ENCODE measurements at places on chromosomes 16 and 17.

DNA sequence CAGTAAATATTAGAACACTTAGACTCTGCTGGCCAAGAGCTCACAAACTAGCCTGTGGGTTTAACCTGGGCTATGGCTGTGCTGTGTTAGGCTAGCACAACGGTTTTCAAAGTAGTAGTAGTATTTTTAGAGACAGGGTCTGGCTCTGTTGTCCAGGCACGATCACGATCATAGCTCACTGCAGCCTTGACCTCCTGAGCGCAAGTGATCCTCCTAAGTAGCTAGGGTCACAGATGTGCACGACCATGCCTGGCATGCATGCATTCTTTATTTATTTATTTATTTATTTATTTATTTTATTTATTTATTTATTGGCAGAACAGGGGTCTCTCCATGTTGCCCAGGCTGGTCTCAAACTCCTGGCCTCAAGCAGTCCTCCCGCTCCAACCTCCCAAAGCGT lies 10.3 kb downstream of the MRPL27 start:
- no peak for DNase-seq

DNA sequence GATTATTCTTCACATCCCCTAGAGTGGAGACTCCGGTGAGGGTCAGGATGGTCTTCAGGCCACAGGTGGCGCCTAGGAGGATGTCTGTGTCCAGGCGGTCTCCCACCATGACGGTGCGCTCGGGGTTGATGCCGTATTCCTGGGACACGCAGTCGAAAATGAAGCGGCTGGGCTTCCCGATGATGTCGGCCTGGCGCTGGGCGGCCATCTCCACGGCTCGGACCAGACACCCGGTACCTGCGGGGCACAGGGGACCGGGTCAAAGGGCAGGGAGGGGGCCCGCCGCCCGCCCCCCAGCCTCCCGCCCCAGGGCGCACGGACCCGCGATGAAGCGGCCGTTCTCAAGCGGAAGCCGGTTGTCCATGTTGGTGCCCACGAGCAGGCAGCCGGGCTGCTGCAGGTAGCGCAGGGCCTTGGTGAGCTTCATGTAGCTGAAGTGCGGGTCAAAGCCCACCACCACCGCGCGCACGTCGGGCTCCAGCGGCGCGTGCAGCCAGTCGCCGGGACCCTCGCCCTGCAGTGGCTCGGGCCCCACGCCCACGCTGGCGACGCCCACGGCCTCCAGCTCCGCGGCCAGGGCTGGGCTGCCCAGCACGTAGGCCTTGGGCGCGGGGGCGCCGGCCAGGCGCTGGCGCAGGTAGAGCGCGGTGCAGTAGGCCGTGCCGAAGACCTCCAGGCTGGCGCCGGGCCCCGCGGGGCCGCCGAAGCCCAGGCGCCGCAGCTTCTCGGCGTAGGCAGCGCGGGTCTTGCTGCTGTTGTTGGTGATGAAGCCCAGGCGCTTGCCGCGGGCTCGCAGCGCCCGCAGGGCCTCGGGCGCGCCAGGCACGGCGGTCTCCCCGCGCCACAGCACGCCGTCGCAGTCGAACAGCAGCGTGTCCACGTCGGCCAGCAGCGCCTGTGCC lies 572 bp downstream of the PGP start:
- DNase-seq = no peak

- no peak for DNase-seq
Observed at GRCh38 chr17:40499551-40500189, 1.8 kb downstream of the TNS4 start.

GRCh38 chr17:76796081-76796480 lies 58.2 kb downstream of the MFSD11 start:
- DNase-seq = no peak

DNA sequence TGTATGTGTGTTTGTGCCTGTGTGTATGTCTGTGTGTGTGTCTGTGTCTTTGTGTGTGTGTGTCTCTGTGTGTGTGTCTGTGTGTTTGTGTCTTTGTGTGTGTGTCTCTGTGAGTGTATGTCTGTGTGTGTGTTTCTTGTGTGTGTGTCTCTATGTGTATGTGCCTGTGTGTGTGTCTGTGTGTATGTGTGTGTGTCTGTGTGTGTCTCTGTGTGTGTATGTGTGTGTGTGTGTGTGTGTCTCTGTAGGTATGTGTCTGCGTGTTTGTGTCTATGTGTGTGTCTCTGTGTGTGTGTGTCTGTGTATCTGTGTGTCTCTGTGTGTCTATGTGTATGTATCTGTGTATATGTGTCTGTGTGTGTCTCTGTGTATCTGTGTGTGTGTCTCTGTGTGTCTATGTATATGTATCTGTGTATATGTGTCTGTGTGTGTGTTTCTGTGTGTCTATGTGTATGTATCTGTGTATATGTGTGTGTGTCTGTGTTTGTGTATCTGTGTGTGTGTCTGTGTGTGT lies 70.2 kb downstream of the USP43 start:
- no peak for DNase-seq

DNA sequence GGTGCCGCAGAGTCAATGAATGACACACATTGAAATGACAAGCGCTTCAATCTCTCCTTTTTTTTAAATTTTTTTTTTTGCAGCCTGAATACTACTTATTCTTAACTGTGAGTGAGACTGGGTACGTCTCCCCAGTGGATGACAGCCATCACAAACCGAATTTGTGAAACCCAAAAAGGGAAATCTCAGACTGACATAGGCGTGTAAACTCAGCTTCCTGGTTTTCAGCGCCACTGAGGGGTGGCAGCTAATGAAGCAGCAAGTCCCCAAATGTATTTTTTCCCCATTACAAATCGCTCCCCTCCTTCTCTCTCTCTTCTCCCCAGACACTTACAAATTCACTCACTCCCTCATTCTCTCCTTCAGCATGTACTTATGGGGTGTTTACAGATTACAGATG lies 196.0 kb downstream of the MAF start:
- DNase-seq = no peak

GRCh38 chr16:50889746-50890145 lies 147.9 kb downstream of the CYLD start:
- no peak for DNase-seq

GRCh38 chr17:76296186-76296585 lies 11.9 kb downstream of the QRICH2 start:
- DNase-seq = no peak

- no peak for DNase-seq
Observed at GRCh38 chr16:17784073-17784472, 313.3 kb upstream of the XYLT1 start.

GRCh38 chr17:78075545-78075944 lies 53.0 kb downstream of the TMC6 start:
- no peak for DNase-seq

DNA sequence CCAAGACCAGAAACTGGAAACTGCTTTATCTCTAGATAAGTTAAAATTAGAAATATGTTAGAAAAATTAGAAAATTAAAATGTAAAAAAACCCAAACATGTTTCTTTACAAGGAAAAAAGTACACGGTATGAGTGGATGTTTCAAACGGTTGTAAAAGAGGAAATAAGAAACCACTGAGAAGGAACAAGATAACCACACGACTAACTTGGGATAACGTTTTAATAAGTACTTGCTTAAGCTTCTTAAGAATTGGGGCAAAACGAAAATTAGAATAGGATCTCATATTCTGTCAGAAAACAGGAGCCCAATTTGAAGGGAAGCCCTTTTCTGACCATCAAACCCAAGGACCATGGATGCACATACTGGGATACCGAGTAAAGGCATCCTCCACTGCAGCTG lies 31.0 kb downstream of the MBTPS1 start:
- no peak for DNase-seq

- DNase-seq = no peak
Observed at GRCh38 chr17:57234739-57235092, 21.6 kb upstream of the MSI2 start.

DNA sequence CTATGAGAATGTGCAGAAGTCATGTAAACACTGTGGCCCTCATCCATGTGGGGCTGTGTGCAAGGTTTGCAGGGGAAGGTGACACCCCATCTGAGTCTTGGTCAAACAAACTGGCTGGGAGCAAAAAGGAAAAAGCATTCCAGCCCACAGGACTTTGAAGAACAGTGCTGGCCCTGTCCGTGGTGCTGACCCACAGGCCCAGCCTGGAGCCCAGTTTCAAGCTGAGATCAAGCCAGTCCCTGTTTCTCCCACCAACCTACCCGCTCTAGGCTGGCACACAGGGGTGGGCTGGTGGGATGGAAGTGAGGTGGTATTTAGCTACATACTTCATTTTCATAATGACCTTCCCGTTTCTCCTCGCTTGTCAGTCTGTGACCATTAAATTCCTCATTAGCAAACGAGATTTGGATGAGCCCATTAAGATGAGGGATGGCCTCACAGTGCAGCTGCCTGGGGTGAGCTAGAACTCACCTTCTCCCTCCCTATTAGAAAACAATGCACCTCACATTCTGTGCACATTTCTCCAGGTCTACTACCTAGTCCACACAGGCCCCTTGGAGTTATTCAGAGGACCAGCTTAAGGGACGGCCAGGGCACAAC lies 12.6 kb upstream of the RPL38 start:
- DNase-seq = no peak

- DNase-seq = no peak
Observed at GRCh38 chr17:82577300-82577699, 57.8 kb downstream of the FOXK2 start.
